ENCODE measurements at places on chromosomes 7 and 10.

DNA sequence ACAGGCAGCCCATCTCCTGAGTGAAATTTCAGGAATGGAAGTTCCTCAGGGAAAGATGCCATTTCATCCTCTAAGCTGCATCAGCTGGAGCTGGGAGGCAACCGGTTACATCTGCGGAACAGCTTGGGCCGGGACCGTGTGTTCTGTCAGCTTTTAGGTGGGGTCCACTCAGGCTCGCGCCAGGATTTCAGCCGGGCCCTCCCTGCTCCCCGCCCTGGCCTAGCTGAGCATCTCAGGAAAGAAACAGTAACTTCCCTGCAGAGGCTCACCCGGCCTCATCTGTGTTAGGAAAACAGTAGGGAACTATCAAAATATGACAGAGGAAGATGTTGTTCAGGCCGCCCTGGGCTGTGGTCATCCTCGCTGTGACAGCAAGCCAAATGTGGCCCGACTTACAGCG, 110.4 kb downstream of the TRIL start:
- no peak for DNase-seq

- no peak for DNase-seq
Measured at GRCh38 chr10:128712661-128713400, 586.6 kb upstream of the MKI67 start.

DNA sequence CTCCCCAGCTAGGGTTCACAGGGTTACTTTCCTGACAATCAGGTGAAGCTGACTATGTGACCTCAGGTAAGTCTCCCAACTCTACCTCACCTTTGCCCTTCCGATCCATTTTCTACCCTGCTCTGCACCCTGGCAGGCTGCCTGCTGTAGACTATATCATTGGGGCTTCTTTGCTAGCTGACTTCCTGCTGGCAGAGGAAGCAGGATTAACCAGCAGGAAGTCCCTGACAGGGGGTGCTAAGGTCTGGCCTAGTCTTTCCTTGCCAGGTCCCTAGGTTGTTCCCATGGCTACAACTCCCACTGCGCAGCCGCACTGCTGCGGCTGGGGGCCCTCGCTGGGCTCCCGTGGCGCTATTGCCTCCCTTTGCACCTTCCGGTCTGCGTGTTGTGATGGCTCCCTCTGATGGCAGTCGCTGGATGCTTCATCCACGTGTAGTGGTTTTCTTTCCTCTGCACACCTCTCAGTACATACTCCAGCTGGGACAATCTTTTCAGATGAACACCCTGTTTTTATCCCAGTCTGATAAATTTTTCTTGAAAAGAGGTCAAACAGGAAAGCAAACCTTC, 365.9 kb downstream of the REEP3 start:
- no peak for DNase-seq

GRCh38 chr7:24411226-24411625, 127.2 kb downstream of the NPY start:
- no peak for DNase-seq

GRCh38 chr7:27723085-27723484, 16.9 kb upstream of the TAX1BP1 start:
- DNase-seq: no peak

GRCh38 chr10:26372513-26373354, 65.4 kb upstream of the APBB1IP start:
- DNase-seq: no peak

GRCh38 chr7:129569811-129570215, 41.7 kb upstream of the NRF1 start:
- no peak for DNase-seq

- DNase-seq: no peak
Measured at GRCh38 chr7:108145401-108145800, 15.2 kb upstream of the LAMB4 start.

- no peak for DNase-seq
Measured at GRCh38 chr7:135333200-135333599, 99.6 kb downstream of the STRA8 start.

- DNase-seq: no peak
Measured at GRCh38 chr10:48417374-48417773, 110.9 kb downstream of the MAPK8 start.

DNA sequence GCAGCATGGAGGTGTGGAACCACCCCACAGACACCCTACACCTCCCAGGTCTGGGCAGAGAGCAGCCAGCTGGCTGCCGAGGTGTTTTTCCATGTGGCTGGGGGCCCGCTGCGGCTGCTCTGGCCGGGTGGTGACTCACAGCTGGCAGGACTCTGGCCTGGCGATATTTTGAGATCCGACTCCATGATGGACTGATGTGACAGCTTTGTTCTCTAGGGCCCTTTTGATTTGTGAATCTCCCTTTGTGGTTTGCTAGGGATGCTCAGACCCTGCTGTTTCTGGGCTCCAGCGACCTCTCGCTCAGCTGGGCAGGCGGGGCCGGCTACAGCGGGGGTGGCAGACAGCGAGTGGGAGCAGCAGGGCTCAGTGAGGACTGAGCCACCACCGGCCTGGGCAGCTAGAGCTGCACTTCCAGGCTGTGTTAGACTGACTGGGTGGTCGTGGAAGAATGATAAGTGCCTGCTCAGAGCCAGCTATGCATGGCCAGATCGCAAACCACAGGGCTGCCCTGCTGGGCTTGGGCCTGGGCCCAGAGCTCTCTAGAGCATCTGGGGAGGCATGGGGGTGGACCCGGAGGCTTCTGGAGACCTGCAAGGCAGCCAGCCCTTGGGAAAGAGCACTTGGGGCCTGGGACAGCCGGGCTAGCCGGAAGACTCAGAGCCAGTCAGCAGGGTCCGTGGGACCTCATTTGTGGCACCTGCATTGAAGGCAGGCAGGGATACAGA, 46.2 kb upstream of the GDF10 start:
- DNase-seq: no peak

DNA sequence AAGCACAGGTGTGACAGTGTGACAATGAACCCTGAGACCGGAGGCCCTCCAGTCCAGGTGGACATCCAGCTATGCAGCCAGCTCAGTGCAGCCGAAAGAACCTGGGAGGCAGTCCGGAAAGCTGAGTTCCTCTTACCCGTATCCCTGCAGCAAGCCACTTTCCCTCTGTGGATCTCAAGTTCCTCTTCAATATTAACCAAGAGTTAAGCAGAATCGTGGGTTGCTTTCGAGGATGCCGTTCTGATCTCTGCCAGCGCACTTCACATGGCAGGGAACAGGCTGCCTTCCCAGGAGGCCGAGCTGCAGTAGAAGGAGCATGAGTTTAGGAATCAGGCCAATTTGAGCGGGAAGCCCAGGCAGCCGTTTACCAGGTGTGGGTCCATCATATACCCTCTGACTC, 591.6 kb downstream of the SDK1 start:
- no peak for DNase-seq

- DNase-seq: no peak
Measured at GRCh38 chr7:67847092-67847787, 850.6 kb downstream of the TYW1 start.

GRCh38 chr7:92661651-92662050, 71.5 kb upstream of the FAM133B start:
- no peak for DNase-seq

GRCh38 chr10:103676851-103677417, 178.4 kb downstream of the SH3PXD2A start:
- no peak for DNase-seq

DNA sequence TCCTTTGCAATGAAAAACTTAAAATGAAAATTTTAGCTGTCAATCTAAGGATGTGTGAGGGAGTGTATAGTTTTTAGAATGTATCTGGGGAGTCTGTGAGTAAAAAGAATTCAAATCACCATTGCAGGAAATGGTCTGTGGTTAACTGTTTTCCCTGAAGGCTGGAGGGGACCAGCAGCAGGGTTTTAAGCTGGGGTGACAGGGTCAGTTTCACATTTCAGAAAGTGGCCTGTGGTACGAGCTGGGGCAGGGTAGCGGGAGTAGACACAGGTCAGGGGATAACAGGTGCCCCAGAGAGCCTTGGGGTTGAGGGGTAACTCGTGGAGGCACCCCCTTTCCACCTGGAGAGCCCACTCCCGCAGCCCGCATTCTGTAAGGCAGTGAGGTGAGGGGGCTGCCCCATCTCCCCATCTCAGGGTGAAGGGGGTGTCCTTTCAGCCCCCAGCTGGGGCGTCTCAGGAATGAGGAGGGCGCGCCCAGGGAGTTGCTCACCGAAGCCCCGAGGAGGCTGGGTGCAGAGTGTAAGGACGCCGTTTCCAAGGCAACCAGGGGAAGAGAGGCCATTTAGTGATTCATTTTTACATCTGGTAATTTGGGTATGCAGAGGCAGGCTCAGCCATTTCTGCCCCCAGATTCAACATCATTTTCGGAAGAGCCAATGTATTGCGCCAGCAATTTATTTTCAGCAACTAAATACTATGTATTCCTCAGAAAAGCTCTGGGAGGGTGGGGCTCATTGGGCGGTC, 168.9 kb downstream of the SLIT1 start:
- DNase-seq: peak; percentile 11

DNA sequence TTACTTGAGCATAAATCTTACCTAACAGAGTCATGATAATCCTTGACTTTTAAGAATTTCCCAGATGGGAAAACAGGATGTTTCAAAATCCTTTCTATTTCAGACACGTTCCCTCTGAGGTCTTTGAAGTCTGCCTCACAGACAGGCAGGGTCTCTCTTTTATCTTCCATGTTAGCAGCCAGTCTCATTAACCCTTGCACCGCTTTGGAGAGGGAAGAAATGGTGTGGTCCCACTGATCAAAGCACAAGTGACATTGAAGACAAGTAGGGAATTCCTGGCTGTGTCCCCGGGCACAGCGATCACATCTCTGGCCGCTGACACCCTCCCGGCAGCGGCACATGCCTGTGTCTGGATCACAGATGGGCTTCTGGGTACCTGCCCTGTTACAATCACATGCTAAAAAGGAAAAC, 52.7 kb upstream of the LAMB1 start:
- no peak for DNase-seq

DNA sequence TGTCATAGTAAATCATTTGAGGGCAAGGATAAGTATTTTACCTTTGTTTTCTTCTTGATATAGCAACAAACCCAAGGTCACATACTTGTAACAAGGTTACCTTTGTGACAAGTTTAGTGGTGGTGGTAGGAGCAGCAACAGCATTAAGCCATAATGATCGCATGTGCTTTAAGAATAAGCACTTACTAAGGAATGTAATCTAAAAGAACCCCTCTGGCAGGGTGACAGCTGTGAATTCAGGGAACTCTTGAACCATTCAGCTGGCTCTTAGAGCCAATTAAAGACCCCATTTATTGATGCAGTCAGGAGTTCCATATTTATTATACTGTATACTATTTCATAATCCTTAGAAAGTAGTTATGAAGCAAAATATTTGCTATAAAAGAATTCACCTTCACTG, 370.8 kb downstream of the EXOC4 start:
- DNase-seq: no peak

DNA sequence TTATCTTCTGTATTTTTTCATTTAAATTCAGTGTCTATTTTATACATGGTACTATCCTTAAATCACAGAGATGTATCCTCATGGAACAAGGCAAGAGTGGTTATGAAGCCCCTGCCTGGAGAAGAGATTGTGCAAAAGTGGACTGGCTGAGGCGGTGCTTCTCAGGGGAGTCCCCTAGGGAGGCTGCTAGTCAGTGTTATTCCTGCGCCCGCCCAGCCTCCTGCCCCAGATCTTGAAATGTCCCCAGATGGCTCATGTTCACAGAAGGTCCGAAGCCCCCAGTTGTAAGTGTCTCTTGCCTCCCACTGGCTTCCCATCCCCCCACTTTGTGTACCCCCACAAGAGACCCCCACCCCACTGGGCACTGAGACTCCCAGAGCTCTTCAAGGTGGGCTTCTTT, 366.9 kb downstream of the TNS3 start:
- no peak for DNase-seq

- no peak for DNase-seq
Measured at GRCh38 chr7:32479574-32480200, 10.5 kb downstream of the LSM5 start.

- no peak for DNase-seq
Measured at GRCh38 chr10:84811113-84811512, 482.7 kb downstream of the CCSER2 start.

DNA sequence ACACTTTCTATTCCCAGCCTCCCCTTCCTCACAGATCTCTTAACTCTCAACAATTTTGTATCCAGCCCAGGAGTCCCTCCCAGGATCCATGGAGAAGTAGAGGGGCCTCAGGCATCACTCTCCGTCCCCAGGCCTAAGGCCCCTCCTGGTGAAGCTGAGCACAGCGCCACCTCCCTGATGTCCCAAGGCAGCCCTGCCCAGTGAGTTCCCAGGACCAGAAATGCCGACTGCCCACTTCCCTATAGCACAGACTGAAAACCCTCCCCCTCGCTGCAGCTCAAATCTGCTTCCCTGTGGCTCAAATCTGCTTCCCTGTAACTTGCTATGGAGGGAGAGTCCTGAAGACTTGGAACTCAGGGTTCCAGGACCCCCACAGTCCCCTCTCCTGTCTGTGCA, 35.6 kb downstream of the YKT6 start:
- DNase-seq: no peak

DNA sequence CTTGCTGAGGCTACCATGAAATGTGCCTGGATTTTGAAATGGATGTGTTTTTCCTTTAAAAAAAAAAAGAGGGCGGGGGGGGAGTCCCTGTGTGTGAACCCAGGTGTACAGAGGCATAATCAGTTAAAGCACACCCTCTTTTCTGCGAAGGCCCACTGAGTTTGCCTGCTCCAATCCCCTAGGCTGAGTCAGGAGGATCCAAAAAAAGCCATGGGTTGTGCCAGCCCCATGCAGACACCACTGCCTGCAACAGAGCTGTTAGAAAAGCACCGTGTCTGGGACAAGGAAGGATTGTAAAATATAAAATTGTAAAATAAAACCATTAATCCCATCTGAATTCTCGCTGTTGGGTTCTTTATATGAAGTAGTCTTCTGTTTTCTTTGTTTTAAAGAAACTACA, 217.9 kb downstream of the ADAM12 start:
- DNase-seq: no peak

DNA sequence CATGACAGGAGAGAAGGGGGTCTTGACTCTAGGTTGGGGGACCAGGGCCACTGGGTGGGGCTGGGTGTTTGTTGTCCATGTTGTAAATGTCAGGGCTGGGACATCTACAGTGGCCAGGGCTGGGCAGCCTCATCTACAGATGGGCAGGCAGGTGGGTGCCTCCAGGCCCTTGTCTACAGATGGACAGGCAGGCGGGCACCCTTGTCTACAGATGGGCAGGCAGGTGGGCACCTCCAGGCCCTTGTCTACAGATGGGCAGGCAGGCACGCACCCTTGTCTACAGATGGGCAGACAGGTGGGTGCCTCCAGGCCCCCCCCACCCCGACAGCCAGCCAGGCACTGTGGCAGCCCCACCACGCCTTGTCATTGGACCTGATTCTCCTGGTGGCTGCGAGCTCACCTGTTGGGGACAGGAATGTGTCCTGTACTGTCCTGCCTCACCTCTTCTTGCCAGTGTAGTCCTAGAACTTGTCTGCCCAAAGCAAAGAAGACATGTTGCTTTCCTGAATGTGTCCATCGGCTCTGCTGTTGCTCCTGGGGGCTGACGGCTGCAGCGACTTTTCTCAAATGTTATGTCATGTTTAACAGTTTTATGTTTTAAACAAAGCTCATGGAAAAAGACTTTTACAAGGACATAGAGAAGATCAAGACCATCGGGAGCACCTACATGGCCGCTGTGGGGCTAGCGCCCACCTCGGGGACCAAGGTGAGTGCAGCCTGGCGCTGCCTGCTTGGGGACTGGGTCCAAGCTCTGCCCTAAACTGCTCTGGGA, 129.9 kb downstream of the ADCY1 start:
- DNase-seq: no peak
